Activated effector memory CD4-positive, alpha-beta T cell treated with Interleukin-2 at 50 U/mL for 16 hours (primary cell): ENCODE measurements at places on chromosomes 11 and 22.

GRCh38 chr11:133966172-133966651, 9.4 kb upstream of the IGSF9B start:
- DNase-seq, result no peak

DNA sequence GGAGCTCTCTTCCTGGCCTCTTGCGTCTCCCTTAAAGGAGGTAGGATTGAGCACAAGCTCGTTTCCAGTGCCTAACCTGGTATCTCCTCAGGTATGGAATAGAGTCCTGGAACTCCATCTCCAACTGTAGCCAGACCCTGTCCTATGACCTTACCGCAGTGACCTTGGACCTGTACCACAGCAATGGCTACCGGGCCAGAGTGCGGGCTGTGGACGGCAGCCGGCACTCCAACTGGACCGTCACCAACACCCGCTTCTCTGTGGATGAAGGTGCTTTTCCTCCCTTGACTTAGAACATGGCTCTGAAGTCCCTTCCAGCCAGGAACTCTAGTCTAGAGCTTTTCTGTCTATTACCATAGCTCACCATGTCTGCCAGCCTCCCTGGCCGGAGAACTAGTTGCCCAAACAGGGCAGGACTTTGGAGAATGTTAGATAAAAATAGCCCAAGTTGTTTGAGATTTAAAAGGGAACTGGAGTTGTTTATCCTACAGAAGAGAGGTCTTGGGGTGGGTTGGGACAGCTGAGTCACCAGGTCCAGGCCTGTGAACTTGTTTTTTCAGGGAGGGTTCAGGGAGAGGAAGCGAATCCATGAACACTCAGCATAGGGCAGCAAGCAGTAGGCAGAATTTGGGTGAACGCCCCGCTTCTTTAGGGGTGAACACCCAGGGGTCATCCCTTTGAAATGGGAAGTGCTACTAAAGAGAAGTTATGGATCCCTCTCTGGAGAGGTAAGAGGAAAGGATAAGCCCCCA, 3.3 kb downstream of the IL10RA start:
- DNase-seq, result no peak

DNA sequence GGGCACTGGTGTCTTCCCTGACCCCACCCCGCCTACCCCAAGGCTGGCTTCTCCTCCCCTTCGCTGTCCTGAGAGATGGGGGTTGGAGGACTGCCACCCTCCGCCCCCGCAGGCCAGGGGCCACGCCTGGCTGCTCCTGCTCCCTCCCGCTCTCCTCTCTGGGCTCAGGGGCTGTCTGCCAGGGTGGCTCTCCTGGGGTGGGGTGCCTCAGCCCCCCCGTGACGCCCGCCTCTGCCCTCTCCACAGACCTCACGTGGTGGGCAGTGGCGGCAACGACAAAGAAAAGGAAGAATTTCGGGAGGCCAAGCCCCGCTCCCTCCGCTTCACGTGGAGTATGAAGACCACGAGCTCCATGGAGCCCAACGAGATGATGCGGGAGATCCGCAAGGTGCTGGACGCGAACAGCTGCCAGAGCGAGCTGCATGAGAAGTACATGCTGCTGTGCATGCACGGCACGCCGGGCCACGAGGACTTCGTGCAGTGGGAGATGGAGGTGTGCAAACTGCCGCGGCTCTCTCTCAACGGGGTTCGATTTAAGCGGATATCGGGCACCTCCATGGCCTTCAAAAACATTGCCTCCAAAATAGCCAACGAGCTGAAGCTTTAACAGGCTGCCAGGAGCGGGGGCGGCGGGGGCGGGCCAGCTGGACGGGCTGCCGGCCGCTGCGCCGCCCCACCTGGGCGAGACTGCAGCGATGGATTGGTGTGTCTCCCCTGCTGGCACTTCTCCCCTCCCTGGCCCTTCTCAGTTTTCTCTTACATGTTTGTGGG, 8.1 kb downstream of the RCOR2 start:
- DNase-seq, result no peak

DNA sequence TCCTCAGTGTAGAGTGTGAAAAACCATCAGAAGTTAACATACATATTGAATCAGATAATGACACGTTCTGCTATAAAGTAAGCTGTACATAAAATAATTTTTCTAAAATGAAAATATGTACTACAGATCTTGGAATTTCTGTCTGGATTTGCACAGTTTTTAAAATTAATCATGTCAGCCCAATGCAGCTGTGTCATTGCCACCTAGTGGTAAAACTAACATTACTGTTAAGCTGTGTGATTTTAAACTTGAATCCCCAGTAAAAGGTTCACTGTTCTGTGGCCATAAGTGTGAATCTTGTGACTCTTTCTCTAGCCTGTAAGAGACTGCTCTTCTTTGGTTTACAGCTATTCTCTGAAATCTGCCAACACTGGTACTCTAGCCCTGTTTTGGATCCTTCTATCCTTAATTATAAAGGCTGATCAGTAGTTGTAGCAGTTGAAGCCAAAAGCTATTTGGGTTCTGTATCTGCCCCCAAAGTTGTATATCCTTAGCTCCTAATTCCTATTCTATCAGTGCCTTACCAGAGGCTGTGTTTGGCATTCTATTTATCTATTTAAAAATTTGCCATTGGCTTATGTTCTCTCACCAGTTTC, 4.0 kb downstream of the JRKL start:
- DNase-seq, result no peak

- DNase-seq, result no peak
These were observed 61.6 kb upstream of the CDON start for GRCh38 chr11:126124231-126124661.

GRCh38 chr22:29722587-29722986, 2.8 kb downstream of the CABP7 start:
- DNase-seq, result no peak

GRCh38 chr11:68036141-68036716, 2.6 kb upstream of the TCIRG1 start:
- no peak for DNase-seq

- DNase-seq, result no peak
These were observed 36.1 kb upstream of the PHOX2A start for GRCh38 chr11:72280037-72280436.

DNA sequence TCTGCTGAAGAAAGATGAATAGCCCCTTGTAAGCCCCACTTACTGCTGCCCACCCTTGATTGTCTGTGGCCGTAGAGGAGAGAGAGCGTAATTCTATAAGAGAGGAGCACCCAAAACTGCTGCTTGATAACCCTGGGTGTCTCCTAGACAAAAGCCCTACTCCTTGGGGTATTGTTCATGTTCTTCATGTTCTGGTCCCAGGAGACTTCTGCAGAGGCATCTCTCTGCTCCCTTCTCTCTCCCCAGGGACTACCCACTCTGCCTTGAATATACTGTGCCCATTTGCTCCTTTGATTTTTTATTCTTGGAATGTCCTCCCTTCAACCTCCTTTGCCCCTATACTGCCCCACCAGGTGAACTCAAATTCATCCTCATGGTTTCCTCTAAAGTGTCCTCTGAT, 417.8 kb upstream of the CADM1 start:
- DNase-seq, result no peak

DNA sequence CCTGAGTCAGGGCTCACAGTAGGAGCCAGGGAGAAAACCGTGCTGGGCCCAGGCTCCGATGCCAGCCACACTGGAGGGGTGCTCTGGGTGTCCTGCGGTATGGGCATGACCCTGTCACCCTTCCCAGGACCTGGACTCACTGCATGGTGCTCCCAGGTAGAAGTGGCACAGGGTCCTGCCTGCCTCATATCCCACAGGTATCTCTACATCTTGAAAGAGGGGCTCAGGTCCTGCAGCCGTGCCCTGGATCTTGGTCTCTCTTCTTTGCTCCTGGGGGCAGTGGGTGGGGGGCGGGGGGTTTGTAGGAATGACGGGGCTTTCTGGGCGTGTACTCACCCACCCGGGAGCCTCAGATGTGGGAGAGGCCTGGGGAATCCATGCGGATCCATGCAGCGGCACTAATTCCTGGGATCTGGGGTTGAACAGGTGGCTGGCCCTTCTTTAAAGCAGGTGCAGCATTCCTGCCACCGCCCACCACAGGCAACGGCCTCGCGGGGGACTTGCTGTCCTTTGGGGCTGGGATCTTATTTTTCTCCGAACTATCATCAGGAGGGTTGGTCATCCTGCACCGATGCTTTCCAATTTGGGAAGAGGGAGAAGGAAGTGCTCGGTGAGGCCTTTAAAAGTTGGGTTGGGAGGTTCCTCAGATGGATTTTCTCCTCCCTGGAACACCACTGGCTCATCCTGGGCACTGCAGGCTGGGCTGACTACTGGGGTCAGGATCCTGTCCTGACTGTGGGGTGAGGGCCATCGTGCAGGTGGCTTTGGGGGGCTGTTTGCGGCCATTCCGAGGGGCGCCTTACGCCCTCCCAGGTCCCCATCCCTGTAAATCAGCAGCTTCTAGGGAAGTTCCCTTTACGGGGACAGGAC, 886.4 kb downstream of the BRD1 start:
- DNase-seq, result no peak

- no peak for DNase-seq
These were observed 78.4 kb downstream of the RBFOX2 start for GRCh38 chr22:35950262-35950661.

DNA sequence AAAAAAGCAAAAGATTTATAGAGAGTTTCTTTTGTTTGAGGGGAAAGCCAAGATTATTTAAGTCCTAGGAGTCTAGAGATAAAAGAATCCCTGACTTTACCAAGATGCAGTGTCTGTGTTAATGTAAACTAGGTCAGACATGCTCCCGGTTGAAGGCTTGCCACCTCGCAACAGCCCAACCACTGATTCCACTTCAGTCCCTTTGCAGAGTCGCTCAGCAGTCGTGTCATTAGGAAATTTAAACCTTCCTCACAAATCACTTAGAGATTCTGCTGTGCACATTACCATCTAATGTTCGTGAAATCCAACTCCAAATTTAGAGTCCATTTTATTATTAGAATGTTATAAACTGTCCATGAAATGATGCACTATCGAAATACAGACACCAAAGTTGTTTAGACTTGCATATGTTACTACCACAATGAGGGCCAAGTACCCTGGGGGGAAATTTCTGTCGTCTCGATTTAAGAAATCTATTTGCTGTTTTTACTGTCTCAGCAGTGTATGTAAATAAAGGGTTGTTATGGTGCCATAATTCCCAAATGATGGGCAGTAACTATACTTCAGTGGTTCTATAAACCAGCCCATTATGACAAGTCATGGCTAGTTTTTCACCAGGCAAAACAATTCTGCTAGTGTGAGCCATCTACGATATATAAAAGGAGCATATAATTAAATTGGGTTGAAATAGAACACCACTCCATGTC, 101.4 kb upstream of the MTNR1B start:
- DNase-seq, result no peak

DNA sequence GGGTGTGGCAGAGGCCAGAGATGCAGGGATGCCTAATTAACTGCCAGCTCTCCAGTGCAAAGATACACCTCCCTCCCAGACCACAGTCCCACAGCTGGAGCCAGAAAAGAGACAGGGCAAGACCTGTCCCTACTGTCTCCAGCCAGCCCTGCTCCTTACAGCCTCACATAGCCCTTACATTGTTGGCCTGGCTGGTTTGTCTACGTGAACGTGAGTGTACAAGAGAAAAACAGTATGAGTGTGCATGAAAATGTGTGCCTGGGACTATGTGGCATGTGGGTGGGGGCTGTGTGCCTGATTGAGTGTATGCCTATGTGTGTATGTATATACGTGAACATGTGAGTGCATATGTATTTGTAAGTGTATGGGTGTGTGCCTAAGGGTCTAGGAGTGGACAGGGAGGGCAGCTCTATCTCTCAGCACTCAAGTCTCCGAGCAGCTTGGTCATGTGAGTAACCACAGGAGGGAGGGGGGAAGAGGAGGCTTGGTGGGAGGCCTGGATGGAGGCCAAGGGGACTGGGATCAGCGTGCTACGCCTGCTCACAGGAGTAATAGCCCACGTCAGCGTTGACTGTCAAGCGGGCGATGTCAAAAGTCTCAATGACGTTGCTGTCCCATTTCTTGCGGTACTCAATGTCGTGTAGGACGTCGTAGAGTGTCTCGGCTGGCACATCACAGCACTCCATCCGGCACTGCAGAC, 6.6 kb upstream of the ARAP1 start:
- no peak for DNase-seq

DNA sequence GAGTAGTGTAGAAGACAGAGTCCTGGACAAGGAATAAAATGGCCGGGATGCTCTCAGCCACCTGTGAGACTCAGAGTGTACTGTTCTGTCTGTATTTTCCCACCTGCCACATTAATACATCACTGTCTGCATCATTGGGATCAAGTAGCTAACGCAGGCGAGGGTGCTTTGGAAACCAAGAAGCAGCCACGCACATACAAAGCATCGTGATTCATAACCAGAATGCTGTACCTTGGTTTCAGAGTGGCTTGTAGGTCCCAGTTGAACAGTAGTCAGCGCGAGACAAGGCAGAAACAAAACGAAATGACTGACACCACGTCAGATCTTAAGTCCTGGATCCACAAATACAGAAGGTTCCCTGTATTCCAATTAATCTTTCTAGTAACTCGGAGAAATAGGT, 198.3 kb downstream of the GRIK4 start:
- no peak for DNase-seq

- DNase-seq, result no peak
These were observed 6.5 kb upstream of the ELFN2 start for GRCh38 chr22:37433786-37434185.

DNA sequence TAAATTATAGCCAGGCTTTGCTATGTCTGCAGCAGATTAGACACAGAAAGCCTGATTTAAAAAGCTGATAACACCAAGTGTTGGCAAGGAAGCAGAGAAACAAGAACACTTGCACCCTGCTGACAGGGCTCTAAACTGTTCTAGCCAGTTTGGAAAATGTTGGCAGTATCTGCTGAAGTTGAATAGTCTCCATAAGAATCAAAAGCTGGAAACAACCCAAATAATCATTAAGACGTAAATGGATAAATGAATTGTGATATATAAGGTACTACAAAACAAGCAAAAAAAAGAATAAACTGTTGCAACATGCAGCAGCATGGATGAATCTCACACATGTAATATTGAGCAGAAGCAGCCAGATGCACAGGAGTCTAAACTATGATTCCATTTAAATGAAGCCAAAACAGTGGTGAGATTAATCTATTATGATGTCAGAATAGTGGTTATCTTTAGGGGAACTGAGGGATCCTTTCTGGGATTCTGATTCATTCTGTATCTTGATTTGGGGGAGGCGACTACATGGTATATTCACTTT, 40.4 kb upstream of the ADORA2A start:
- no peak for DNase-seq

DNA sequence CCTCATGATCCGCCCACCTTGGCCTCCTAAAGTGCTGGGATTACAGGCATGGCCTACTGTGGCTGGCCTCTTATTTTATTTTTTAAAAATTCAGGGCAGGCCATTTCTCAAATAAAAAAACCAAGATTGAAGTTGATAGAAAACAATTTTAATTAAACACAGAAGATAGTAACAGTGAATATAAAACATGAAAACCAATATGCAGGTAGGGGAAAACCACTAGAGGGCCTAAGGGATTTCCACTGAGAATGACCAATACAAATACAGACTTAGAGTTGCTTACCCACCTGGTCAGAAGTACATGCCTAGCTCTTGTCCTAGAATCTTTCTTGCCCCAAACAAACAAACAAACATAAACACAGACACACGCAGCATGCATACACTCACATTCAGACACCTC, 1.7 kb upstream of the RTCB start:
- no peak for DNase-seq
